ENCODE measurements at places on chromosomes 1 and 21.
A peak's percentile ranks its signal among the peaks of the same experiment; 100 is the strongest.

GRCh38 chr1:185856482-185856881, 122.3 kb downstream of the HMCN1 start:
- DNase-seq, result no peak

GRCh38 chr1:186974774-186975181, 146.0 kb downstream of the PLA2G4A start:
- no peak for DNase-seq

DNA sequence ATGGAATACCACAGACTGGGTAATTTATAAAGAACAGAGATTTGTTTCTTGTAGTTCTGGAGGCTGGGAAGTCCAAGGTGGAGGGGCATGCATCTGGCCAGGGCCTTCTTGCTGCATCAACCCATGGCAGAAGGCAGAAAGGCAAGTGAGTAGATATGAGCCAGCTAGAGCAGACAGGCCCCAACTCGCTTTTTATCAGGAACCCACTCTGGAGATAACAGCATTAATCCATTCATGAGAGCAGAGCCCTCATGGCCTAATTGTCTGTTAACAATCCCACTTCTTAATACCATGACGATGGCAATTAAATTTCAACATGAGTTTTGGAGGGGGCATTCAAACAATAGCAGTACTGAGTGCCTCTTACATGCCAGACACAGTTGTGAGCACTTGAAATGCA, 87.2 kb upstream of the SOX13 start:
- DNase-seq, result no peak

DNA sequence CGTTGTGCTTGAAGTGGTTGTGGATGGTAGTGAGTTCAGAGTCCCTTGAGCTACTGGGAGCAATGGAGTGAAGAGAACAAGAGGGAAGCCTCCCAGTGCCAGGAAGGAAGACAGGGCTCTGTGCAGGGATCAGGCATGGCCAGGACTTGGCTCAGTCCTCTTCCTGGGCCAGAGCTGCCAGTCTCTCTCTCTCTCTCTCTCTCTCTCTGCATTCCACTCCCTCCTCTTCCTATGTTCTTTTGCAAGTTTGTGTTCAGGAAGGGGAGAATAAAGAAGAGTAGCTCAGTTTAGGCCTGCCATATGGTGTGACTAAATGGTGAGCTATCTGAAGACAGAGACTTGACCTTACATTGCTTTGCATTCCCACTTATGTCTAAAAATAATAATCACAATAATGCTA, 20.5 kb upstream of the RPTN start:
- DNase-seq, result no peak

- DNase-seq, result no peak
Observed at GRCh38 chr1:107617456-107617855, 347.5 kb downstream of the VAV3 start.

GRCh38 chr1:153698923-153699714, 20.6 kb downstream of the NPR1 start:
- no peak for DNase-seq

DNA sequence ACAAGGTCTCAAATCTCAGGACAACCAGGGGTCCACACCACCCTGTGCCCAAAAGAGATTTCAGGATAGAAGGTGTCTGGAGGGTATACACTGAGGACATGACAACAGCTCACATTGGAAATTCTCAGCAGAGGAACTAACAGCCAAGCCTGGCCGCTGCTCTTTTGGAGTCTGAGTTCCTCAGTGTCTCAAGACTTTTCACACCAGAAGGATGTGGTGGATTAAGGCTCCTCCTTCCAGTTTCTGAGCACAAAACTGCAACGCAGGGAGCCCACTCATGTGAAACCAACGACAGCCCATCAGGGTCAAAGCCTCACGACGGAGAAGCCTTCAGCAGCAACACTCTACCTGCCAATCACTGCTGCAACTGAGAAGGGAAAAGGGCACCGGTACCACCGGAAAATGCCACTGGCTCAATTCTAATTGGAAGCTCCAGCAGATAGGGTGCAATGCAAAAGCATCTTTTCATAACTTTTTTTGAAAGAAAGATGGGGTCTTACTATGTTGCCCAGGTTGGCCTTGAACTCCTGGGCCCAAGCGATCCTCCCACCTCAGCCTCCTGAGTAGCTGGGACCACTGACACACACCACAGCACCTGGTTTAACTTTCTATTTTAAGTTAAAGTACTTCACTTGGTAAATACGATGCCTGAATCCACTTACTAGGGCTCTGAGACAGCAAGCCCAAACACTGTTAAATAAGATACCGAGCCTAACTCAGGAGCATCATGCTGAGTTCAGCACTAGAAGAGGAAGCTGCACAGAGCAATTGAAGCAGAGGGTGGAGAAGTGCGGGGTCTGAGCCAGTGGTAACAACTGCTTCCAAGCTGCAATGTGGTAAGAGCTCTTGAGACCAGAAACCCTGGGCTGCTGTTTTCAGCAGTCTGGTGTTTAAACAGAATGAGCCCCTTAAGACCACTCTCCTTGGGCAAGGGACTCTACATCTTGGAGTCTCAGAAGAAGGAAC, 7.8 kb downstream of the CAPZB start:
- no peak for DNase-seq

DNA sequence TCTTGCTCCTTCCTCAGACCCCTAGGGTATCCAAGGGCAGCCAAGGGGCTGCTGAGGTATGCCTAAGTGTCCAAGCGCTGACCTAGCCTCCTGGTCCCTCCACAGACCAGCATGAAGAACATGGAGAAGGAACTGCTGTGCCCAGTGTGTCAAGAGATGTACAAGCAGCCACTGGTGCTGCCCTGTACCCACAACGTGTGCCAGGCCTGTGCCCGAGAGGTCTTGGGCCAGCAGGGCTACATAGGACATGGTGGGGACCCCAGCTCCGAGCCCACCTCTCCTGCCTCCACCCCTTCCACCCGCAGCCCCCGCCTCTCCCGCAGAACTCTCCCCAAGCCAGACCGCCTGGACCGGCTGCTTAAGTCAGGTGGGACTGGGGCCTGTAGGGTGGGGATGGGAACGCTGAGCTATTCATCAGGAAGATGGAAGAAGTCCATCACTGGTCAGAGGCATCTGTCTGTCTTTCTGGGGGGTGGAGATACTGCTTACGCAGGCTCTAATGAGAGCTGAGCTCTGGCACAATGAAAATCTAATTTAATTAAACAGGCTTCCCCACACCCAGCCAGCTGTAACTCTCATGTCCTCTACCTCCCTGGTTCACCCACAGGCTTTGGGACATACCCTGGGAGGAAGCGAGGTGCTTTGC, 1.8 kb downstream of the TRIM46 start:
- DNase-seq, result no peak

- no peak for DNase-seq
Observed at GRCh38 chr1:87113313-87113712, 198.9 kb downstream of the HS2ST1 start.

DNA sequence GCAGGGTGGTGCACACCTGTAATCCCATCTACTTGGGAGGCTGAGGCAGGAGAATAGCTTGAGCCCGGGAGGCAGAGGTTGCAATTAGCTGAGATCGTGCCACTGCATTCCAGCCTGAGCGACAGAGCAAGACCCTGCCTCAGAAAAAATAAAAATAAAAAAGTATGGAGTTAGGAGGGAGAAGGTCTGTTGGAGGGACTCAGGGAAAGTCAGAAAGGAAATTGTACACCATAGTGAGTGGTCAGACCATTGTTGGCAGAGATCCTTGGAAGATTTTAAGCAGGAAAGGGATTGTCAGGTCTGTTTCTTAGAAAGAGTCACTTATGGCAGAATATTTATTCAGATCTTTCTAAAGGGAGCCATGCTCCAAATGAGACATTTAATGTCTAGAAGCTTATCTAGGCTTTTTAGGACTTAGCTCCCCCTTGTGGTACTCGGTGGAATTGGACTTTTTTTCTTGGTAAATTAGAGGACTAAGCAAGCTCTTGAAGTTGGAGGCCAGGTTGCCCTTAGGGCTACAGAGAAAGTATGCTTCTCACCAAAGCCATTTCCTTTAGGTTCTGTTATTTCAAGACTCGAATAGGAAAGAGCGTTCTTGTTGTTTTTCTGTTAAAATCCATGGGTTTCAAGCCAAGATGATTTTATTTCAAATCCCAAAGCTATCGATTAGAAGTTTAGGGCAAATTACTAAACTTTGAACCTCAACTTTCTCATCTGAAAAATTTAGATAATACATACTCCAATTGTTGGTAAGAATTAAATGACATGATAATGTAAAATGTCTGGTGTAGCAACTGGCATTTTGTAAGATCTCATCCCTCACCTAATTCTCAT, 16.5 kb downstream of the MIA3 start:
- DNase-seq, result peak; percentile 74

- peak; percentile 32 for DNase-seq
Observed at GRCh38 chr1:174114788-174115448, 44.4 kb upstream of the RABGAP1L start.

DNA sequence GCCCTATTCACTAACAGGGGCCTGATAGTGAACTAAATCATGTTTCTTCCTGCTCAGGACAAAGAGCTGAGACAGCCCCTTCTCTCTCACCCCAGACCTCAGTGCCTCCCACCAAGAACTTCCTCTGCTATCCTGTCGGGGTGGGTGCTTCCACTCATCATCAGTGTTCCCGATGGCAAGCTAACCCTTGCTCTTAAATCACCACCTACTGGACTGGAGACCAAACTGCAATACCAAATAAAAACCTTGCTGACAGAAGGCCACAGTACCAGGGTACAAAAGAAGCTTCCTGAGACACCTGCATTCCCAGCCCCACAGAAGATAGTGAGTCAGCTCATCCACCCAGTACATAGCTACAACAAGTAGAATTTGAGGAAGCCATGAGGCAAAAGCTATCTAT, 799.5 kb downstream of the LTN1 start:
- DNase-seq, result no peak

DNA sequence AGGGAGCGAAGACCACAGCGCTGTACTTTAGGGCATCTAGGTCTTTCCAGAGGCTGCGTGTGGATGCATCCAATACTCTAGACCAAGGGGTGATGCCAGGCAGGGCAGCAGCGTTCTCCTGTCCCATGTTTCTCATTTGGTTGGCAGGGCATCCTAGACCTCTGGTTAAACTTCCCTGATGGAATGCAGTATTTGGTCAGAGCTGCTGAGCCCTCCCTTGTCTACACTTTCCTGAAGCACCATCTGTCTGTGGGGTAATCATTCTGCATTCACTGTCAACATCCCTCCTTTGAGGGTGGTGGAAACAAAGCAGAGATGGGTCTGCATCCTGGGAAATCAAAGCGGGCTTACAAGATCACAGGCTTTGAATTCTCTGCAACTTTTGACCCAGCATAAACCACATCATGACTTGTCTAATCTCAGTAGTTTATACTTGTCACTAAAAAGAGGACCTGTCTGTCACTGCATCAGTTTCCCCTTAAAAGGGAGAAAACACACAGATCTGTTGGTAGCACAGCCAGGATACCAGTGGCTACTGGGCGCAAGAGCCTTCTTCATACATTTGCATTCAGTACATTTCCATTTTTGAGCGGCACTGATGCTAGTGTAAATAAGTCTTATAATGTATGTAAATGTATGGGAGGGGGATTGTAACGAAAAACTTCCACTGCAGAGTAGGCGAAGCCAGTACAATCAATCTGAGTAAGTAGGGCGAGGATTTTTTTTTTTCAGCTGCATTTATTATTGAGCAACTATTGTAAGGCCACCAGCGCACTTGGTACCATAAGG, 106.3 kb downstream of the GALNT2 start:
- DNase-seq, result no peak

GRCh38 chr1:198681252-198681651, 42.4 kb downstream of the PTPRC start:
- no peak for DNase-seq

GRCh38 chr21:35044770-35045541, 4.1 kb downstream of the RUNX1 start:
- no peak for DNase-seq

DNA sequence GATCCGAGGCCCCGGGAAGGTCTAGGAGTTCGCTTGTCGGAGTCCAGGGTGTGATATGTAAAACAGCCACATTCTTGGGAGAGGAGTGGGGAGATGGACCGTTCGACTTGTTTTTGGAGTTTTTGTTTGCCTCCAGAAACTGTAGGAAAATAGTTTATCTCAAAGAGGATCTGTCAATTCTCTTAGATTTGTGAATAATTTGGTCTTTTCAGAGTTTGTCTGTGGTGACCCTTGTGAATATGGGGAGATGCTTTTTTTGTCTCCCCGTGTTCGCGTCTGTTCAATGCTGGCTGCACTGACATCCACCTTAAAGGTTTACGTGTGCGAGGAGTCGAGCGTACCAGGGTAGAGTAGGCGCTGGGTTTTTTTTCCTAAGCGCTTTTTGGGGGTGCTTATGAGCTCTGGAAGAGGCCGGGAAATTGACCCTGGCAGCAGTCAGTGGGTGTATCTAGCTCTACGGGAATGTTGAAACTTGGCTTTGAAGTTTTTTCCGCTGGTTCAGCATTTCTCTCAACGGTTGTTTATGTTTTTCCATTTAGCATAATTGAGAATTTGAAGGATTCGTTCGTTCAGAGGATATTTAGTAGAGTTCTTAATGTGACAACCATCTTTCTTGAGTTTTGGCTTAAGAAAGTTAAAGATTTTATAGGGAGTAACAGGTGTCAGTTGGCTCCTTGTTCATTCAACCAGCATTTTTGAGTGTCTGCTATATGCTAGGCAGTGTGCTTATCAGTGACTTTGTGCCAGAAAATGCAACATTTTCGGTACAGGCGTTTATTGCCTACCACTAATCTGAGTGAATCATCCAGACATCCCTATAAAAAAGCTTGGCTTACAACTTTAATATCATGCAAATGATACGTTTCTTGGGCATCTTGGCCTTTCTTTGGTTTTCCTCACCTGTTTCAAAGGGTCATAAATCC, 1.2 kb downstream of the SZRD1 start:
- no peak for DNase-seq

- DNase-seq, result no peak
Observed at GRCh38 chr1:107378426-107378825, 237.6 kb downstream of the NTNG1 start.

DNA sequence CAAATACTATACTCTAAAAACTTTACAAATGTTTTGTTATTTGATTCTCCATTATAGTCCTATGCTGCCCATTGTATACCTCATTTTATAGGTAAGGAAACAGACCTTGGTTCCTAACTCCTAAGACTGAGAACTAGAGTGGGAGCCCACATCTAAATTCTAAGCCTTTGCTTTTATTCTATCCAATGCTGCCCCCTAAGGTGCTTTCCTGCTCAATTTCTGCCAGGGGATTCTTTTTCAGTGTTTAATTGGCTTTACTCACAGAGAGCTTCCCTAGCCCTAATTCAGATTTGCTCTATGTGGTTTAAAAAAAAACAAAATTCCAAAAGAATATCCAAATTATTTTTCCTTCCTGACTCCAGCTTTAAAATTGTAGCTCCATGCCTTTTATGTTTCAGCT, 64.5 kb downstream of the KIF14 start:
- DNase-seq, result peak; percentile 4

- DNase-seq, result no peak
Observed at GRCh38 chr1:35539824-35540261, 17.4 kb downstream of the KIAA0319L start.

GRCh38 chr1:21865943-21866706, 54.1 kb downstream of the LDLRAD2 start:
- DNase-seq, result peak; percentile 31

GRCh38 chr1:63255153-63255552, 67.2 kb upstream of the FOXD3 start:
- no peak for DNase-seq

- DNase-seq, result no peak
Observed at GRCh38 chr1:178477373-178477772, 19.4 kb downstream of the CLEC20A start.

- DNase-seq, result no peak
Observed at GRCh38 chr21:45436351-45437065, 31.5 kb downstream of the COL18A1 start.

GRCh38 chr1:25947027-25947426, 40.8 kb upstream of the STMN1 start:
- no peak for DNase-seq

GRCh38 chr1:154964359-154964758, 2.8 kb upstream of the PYGO2 start:
- DNase-seq, result no peak
